HAP-1 (cell line): ENCODE measurements at places on chromosomes 13 and 19.

GRCh38 chr19:45496349-45496953 is 396 bp downstream of the RTN2 start:
- peak; percentile 73 for DNase-seq

GRCh38 chr13:94999871-95000270 is 287.5 kb upstream of the SOX21 start:
- DNase-seq: no peak

GRCh38 chr13:41019578-41020347 is 647 bp upstream of the ELF1 start:
- DNase-seq: no peak

DNA sequence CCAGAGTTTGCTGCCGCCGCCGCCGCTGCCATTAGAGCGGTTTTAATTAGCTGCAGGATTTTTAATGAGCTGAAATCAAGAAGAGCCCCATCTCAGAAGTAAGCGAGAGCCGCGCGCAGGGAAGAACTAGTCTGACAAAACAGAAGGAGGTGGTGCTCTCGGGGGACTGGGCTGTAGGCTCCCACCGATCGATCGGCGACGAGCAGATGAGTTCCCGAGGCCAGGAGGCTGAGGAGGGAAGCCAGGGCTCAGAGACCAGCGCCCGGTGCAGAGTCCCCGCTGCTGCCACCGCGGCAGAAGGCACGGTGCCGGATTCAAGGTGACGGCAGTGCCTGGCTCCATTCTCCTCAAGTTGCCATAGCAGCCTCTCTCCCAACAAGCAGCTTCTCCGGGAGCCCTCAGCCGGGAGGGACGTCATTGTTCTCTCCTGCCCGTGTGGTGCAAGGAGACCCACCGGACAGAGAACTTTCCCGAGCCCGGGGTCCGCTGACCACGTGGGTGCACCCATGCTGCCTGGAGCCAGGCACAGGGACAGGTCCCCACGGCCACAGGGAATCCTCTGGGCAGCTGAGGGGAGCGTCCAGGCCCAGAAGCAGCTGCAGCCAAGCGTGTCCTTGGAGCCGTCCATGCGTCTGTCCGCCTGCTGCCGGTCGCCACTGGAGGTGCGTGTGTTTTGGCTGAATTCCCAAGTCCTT is 62.9 kb downstream of the CHST8 start:
- no peak for DNase-seq

DNA sequence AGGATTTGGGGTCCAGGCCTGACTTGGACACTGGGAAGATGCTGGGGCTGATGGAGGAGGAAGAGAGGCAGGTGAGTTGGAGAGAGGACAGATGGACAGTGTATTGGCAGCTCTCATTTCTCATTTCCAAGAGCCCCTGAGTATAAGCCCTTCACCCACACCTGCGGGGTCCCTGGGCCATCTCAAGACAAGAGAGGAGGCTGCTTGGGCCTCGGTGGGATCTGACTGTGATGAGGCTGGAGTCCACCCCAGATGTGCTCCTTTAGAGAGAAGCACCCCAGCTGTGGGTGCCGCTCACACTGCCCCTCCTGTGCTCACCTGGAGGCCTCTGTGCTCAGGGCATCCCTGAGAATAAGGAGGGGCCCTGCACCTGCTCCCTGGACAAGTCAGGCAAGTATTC is 3.7 kb downstream of the LILRA2 start:
- DNase-seq: no peak

- no peak for DNase-seq
Measured at GRCh38 chr19:16586991-16587832, 15.0 kb upstream of the SLC35E1 start.

GRCh38 chr19:7978179-7978825 is 27.1 kb downstream of the ELAVL1 start:
- DNase-seq: no peak

DNA sequence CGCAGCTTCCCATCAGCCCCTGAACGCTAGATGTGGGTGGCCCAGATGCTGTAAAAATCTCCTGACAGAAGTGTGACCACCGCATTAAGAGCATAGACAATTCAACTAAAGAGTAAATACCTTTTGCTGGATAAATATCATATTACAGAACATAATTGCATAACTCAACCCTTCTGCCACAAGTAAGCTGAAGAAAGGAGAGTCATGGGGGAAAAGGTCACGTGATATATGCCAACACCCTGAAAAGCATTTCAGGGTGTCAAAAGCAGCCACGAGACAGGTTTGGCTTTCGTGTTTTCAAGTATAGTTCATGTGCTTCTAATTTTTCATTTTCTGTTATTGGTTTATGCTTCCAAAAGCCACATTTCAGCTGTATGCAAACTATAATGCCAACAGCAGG is 71.3 kb downstream of the LHFPL6 start:
- DNase-seq: no peak

GRCh38 chr19:32234663-32235217 is 110.7 kb upstream of the ZNF507 start:
- no peak for DNase-seq

GRCh38 chr19:49432141-49433073 is 7.2 kb downstream of the GFY start:
- DNase-seq: no peak

- DNase-seq: no peak
Measured at GRCh38 chr13:52760077-52760476, 20.5 kb upstream of the CNMD start.

DNA sequence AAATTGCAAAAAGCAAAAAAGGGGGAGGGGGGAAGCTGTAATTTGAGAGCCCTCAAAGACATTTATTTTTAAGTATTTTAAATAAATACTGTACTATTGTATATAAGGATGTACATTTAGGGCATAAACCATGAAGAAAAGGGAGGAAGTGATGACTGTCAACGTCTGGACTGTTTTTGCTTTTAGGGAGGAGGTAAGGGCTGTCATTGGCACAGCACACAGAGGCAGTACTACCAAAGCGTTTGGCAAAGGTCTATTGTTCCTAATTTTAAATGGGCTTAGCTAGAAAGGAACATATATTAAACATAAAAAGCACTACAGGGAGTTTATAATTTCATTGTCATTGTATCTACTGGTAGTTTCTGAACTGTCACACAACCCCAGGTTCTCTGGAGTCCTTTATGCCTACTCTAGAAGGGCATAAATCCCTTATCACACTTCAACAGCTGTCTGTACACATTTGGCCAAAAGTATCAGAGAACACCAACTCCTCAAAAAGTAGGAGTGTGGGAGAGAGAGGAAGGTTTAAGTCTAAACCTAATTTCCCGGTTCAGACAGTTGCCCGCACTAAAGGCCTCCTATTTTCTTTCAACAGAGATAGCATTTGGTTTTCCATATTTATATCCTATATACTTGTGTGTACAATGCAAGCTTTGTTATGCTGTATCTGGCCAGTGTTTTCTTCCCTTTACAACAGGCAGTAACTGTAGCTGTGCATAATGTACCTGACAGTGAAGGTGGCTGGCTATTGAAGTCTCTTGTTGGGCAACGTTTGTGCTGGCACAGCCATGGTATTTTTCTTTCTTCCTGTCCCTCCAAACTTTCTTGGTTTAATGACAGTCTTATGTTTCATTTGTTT is 406.2 kb downstream of the KLF5 start:
- no peak for DNase-seq

GRCh38 chr13:26326562-26326961 is 72.6 kb downstream of the CDK8 start:
- no peak for DNase-seq

- DNase-seq: peak; percentile 86
Measured at GRCh38 chr13:40671956-40672764, 5.7 kb upstream of the FOXO1 start.

DNA sequence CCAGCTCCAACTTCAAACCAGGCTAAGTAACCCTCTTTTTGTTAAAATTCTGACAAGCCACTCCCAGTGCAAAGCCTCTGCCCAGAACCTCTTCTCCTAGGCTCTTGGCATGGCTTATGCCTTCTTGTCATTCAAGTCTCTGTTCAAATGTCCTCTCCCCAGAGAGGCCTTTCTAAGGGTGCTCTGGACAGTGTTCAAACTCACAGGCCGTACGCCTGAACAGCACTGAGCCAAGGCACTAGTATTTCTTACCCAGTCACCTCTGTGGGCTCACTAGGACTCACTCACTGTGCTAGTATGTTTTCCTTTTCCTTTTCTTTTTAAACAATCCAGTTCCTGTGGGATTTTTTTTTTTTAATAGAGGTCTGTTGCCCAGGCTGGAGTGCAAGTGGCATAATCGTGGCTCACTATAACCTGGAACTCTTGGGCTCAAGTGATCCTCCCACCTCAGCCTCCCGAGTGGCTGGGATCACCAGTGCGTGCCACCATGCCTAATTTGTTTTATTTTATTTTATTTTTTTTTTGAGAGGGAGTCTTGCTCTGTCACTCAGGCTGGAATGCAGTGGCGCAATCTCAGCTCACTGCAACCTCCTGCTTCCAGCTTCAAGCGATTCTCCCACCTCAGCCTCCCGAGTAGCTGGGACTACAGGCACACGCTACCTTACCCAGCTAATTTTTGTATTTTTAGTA is 2.3 kb upstream of the ASF1B start:
- no peak for DNase-seq

DNA sequence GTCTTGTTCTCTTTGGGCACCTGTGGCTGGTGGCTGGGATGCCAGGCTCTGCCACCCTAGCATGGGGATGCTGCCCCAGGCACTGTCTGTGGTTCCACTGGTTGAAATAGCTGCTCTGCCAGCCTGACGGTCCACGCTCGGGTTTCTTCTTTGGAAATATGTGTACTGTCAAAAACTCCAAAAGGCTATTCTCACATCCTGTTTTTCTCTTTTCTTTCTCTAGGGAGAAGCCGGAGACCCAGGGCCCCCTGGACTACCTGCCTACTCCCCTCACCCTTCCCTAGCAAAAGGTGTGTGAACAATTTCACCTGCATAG is 115.0 kb downstream of the RAB20 start:
- DNase-seq: no peak

GRCh38 chr13:52749419-52749818 is 9.8 kb upstream of the CNMD start:
- no peak for DNase-seq

DNA sequence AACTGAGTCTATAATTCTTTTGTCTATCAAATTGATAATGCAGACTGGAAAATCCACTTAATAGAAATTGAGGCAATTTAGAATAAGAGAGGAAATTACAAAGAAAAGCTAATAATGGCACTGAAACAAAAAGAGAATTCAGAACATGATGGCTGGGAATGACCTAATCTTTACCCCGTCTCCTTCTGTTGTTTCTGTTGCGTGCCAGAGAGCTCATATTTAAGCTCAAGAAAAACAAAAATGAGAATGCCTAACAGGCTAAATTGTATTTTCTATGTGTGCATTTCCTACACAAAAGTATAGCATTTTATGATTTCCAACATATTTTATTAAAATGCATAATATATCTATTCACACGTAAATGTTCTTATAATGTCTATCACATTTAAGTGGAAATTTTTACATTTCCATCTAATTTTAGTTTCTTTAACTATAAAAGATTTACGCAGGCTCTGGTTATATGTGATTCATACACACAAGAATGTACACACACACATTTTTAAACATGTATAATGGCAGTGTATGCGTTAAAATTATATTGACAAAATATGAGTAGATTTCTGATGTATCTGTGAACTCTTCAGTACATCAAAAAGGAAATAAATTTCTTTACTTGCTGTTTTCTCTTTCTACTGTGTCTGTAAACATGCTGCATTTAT is 432.3 kb downstream of the SLITRK6 start:
- DNase-seq: no peak

- no peak for DNase-seq
Measured at GRCh38 chr13:113850722-113851479, 13.0 kb downstream of the GAS6 start.

GRCh38 chr19:55432241-55432959 is 10.7 kb downstream of the SHISA7 start:
- DNase-seq: no peak

DNA sequence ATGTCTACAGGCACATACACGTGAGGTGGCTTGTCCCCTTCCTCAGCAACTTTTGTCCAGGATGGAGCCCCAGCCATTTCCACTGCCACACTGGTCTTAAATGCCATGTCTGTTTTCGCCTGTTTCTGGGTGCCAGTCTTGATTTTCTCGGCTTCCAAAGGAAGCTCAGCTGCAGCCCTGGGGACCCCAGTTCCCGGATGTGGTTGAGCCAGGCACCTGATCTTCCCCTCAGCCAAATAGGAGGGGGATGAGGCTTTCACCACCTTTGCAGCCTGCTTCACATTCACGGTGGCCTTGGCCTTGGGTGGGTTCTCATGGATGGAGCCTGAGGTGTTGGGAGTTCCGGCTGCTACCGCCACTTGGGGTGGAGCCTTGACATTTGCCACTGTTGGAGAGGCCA is 8.7 kb downstream of the IQCN start:
- DNase-seq: no peak

DNA sequence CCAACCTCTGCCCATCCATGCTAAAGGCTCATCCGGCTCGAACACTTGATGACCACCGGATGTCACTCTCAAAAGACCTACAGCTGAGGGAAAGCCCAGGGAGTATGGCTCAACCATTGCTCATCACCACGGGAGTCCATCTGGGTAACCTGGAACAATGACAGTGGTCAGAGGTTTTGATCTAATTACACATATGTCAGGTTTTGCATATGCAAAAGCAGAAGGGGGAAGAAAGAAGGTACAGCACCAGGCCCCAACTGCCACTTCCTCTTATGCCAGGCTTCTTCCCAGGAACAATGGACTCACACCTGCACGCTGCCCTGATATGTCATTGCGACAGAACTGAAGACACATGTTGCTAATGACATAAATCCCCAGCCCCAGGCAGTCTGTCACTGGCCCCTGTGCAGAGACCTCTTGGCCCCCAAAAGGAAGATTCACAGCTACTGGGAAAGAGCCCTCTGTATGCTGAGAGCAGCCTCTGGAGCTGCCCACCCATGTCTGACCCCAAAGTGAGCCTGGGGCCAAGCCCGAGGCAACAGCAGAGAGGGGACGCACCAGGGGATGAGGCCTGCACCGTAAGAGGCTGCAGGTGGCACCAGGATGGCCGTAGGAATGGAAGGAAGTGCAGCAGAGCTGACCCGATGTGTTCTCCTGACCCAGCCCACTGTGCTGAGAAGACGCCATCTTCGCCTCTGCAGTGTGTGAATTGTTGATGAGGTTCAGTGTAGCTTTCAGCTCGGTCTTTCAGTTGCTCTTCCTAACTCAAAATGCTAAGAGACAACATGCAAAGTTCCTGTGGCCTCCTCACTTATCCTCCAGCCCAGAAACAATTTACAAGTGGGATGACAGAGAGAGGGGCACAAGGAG is 26.3 kb downstream of the EPS15L1 start:
- no peak for DNase-seq

DNA sequence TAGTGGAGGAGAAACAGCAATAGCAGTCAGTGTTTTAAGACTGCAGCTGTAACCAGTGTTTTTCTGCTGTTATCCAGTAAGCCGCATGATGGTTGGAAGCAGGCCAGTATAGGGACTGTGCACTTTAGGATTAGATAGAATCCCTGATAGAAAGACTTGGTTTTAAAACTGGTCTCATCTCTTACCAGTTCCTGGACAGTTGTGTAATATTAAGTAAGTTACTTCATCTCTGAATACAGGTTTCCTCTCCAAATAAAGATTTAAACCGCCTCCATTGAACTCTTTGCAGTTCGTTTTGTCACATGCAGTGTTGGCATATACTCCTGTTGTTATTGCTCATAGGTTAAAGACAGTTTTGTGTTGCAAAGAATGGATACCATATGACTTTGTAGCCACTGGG is 25.6 kb downstream of the URI1 start:
- no peak for DNase-seq
